Bronchial smooth muscle cell (primary cell): ENCODE measurements at places on chromosomes 1 and 21. TPM values are rescaled to one million over a fixed set of nuclear protein-coding genes. Genes with fewer than 3 reads are reported as not detected.

Gene GJB3
- total RNA-seq = 0.16 and 0.26 TPM in 2 replicates

Gene CNR2
- not detected in 2 replicates for total RNA-seq

Gene PEA15
- total RNA-seq = 38.8 and 50.3 TPM in 2 replicates

Gene SELP
- total RNA-seq = not detected in 2 replicates

Gene KDF1
- total RNA-seq = under 0.01 and 0.09 TPM in 2 replicates

Gene RXFP4
- total RNA-seq = not detected in 2 replicates

Gene SHISAL2A
- total RNA-seq = not detected in 2 replicates

Gene ITLN1
- total RNA-seq = not detected in 2 replicates

Gene ZBTB8B
- total RNA-seq = under 0.01 TPM in 2 replicates

Gene NCMAP
- total RNA-seq = not detected in 2 replicates

Gene SYCP1
- not detected in 2 replicates for total RNA-seq

Gene AMY1B
- not detected in 2 replicates for total RNA-seq

Gene DMBX1
- total RNA-seq = not detected in 2 replicates

Gene CTBS
- 6.6 and 9.2 TPM in 2 replicates for total RNA-seq

Gene GBP7
- total RNA-seq = not detected in 2 replicates

Gene SELE
- total RNA-seq = not detected in 2 replicates

Gene SERPINC1
- total RNA-seq = not detected in 2 replicates

Gene KIRREL1
- total RNA-seq = 63.5 and 73.5 TPM in 2 replicates
